NCI-H1092 (cell line): ENCODE measurements at places on chromosomes 2 and 18.

DNA sequence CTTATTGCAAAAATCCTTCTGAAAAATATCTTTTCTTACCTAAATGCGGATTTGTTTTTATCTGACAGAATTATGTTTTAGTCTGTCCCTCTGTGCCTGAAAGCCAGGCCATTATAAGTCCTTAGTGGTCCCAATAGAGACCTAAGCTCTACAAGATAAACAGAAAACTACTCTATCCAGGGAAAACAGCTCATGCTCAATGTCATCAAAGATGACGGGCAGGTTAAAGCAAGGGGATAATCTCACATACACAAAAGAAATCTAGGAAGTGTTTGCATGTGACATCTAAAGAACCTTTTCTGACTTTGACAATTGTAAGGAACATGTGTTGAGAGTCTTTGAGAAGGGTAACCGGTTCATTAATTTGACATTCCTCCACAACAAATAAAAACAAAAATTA lies 741.1 kb upstream of the ID2 start:
- no peak for DNase-seq

DNA sequence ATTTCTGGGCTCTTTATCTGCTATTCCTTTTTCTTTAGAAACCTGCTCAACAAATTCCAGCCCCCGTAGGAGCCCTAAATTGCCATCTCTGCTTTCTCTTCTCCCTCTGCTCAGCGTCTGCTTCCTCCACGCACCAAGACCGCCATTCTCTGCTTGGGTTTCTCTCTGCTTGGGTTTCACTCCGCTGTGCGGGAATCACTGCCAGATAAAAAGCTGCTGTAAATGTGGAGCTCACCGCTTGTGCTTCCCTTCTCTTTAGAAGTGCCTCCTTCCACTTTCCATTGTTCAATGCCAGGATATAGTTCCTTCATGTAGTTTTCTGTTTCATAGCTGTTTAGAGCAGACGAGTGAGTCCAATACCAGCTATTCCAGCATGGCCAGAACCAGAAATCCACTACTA lies 45.9 kb downstream of the TMEM237 start:
- no peak for DNase-seq

GRCh38 chr2:190415794-190416775 lies 7.9 kb downstream of the MFSD6 start:
- no peak for DNase-seq

GRCh38 chr2:18047896-18048657 lies 169.6 kb downstream of the KCNS3 start:
- DNase-seq, result no peak

- DNase-seq, result no peak
Observed at GRCh38 chr2:239108459-239108858, 260.6 kb downstream of the TWIST2 start.

GRCh38 chr2:232377319-232377718 lies 1.2 kb upstream of the ALPP start:
- no peak for DNase-seq

GRCh38 chr2:213251618-213252017 lies 32.6 kb upstream of the SPAG16 start:
- DNase-seq, result peak; percentile 30

DNA sequence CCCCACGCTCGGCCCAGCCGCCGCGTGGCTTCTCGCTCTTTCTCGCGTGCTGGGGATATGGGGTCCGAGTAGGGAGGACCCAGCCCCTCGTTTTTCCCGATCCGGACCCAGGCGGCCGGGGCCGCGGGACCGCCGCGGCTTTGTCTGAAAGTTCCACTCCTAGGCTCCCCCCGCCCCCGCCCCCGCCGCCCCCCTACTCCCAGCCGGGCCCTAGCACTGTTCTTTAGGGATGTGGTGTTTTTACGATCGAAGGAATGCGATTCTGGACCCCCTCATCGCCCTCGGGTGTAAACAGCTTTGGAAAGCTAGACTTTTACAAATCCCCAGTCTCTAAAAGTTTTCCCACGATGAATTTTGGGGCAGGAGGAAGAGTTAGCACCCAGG lies 819 bp downstream of the TGIF1 start:
- DNase-seq, result no peak

DNA sequence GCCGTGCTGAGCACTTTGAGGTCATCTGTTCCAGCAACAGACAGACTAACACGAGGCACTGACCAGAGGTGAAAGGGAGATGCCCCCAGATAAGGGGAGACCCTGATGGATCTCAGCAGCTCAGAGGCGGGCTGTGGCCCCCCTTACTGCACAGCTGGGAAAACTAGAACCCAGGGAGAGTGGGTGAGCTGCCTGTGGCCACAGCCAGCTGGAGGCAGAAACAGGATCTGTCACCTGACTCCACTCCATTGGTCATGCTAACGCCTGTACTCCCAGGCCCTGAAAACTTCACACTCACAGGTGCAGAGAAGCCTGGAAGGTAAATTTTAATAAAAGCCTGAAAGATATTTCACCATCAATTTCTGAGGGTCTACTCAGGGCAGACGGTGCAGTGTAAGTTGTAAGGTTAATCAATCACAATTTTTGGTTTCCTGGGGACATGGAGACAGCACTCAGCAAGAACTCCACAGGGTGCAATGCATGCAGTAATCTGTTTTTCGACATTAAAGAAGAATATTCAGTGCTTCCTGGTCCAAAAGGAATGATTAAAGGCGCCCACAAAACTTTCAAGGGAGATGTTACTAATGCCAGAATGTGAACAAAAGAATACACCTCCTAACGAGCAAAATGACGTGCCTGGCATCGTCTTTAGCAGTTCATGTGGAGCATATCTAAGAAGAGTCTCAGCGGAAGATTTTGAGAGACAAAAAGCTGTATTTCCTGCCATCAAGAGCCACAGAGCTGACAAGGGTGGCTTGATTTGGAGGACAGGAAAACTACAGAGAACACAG lies 173.4 kb downstream of the EIPR1 start:
- no peak for DNase-seq

GRCh38 chr2:127479219-127479825 lies 47.0 kb downstream of the IWS1 start:
- DNase-seq, result peak; percentile 0

DNA sequence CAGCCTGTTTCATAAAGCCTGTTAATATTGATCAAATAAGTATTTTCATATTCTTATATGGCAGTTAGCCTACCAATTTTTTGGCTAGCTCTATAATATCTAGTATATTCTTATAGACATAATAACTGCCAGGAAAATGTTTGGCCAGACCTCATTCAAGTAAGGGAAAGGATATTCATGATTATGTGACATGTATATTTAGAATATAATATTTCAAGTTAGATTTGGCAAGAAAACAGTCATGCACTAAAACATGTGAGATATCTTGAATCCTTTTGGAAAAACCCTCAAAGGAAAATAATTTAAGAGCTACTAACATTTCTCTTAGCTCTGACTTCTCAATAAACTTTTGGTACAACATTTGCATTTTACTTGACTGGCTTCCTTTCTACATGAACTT lies 694.1 kb downstream of the PLCL1 start:
- DNase-seq, result no peak

- no peak for DNase-seq
Observed at GRCh38 chr2:58429014-58429875, 188.1 kb upstream of the FANCL start.

- DNase-seq, result no peak
Observed at GRCh38 chr2:44342854-44343253, 18.4 kb downstream of the PREPL start.

- no peak for DNase-seq
Observed at GRCh38 chr2:33158482-33159003, 211.8 kb downstream of the LTBP1 start.

- DNase-seq, result no peak
Observed at GRCh38 chr18:44537526-44537925, 143.2 kb upstream of the SETBP1 start.

DNA sequence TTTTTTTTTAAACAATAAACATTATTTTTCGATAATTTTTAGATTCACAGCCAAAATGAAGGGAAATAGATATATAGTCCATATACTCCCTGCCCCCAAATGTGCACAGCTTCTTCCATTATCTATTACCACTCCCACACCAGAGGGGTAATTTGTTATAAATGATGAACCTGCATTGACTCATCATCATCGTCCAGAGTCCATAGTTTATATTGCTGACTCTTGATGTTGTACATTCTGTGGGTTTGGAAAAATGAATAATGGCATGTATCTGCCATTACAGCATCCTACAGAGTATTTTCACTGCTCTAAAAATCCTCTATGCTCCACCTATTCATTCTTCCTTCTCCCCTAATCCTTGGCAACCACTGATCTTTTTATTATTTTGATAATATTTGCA lies 121.5 kb downstream of the LTBP1 start:
- no peak for DNase-seq

- no peak for DNase-seq
Observed at GRCh38 chr2:100876231-100876860, 56.4 kb downstream of the NPAS2 start.

GRCh38 chr2:6168485-6168884 lies 476.3 kb downstream of the SOX11 start:
- no peak for DNase-seq

DNA sequence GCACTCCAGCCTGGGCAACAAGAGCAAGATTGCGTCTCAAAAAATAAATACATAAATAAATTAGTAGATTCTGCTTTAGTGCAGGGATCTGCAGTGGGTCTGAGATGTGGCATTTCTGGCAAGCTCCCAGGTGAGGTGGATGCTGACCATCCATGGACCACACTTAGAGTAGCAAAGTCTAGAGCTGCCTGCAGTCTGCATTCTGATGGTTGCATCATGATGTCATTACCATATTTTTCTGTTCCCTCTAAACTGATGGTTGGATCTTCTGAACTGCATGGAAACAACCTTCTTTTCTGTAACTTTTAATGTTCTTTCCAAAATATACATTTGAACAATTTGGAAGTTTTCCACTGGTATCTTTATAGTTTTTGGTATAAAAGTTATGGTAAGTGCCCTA lies 42.9 kb downstream of the MYL12B start:
- no peak for DNase-seq

DNA sequence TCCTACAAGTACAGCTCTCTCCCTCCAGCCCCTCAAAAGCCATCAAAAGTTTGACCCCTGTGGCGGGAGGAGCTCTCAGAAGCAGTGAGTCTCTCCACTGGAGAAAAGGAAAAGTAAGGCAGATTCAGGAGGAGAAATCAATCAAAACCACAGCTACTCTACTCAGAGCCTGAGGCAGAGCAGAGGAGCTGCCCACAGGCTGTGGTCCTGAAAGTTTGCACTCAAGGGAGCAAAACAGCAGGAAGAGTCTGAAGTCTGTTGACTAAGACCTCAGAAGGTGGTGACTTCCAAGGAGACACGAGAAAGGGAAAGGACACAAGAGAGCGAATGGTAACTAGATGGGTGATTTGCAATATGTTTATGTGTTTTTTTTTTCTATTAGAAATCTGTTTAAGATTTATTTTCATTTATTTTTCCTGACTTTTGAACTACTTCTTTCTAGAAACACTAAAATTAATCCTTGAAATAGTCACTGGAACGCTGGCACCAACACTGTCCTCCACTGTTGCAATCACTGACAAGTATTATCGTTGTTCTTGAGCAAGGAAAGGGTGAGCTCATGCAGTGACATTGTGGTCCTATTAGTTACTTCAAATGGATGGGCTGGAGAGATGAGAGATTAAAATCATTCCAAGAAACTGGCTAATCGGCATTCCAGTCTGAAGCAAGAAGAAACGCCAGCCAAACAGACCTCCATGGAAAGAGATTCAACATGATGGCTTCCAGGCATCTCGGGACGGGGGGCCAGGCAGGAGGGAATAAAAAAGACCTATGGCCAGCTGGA lies 35.8 kb downstream of the PID1 start:
- no peak for DNase-seq

DNA sequence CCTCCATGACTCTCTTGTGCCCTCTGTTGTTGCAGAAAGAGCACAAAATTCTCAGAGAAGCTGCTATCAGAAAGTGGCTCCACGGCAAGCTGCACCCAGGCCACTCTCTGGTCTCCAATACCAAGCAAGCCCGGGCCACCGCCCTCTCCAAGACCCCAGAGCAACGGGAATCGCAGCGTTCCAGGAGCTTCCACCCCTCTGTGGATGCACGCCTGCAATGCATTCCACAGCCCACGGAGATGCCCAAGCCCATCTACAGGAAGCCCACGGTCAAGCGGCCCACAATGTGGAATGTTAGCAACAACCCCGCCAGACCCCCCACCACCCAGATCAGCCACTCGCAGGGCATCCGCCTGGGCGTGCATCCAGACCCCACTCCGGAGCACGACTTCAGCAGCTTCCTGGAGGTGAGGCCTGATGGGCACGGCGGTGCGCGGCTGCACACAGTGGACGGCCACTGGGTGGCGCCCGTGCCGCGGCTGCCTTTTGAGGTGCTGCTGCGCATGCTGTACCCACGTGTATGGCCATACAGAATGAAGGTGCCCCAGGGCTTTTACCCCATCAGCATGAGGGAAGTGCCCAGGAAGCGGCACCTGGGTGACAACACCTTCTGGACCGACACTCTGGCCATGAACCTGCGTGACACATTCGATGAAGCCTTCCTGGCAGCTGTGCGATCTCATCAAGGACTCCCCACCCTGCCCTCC lies 6.3 kb downstream of the ANKRD53 start:
- no peak for DNase-seq

DNA sequence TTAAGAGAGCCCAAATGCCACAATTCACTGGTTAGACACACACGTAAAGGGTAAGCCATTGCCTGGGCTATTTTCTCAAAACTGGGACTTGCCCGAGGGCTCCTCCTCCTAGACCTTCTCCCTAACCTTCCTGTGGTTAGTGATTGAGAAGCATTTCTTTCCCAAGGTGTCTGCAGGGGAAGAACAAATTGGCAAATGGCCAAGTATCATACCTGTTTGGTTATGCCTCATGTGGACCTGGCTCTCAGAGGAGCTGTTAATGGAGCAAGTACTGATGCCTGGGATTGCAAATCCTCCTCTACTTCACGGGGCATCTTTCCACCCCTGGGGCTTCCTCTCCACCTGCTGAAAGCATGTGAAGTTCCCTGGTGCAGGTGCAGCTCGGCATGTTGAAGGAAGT lies 187.5 kb upstream of the CYRIA start:
- no peak for DNase-seq

- DNase-seq, result no peak
Observed at GRCh38 chr2:86065512-86065911, 40.2 kb downstream of the POLR1A start.

- no peak for DNase-seq
Observed at GRCh38 chr2:68791914-68792313, 57.3 kb downstream of the ARHGAP25 start.

GRCh38 chr2:108616318-108616717 lies 82.0 kb downstream of the LIMS1 start:
- no peak for DNase-seq

GRCh38 chr2:4340536-4340935 lies 637.2 kb downstream of the DCDC2C start:
- DNase-seq, result no peak

GRCh38 chr2:214575030-214575429 lies 164.2 kb downstream of the VWC2L start:
- no peak for DNase-seq
